ENCODE measurements at places on chromosomes 11 and 22. TPM values are rescaled to one million over a fixed set of nuclear protein-coding genes. Genes with fewer than 3 reads are reported as not detected.

C11orf58 gene
- total RNA-seq, result 104 TPM

COPB1 gene
- total RNA-seq, result 87.8 TPM

DDIAS gene
- total RNA-seq, result 13.3 TPM

FOLR2 gene
- 28.1 TPM for total RNA-seq

DNA sequence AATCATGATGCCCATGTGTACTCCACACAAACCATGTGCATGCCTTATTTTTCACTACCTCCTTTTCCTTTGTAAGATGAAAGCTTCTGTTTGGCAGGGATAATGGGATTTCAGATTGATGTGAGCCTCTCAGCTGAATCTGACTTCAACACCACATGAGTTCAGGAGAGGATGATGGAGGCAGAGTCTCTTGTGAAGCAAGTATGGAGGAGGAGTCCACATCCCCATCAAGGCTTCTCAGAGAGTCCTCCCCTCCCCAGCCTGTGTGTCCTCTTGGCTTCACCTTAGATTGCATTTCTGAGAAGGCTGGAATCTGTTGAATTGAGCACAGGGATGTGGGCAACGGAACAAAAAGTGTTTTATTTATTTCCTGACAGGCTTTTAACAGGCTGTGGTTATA, 370.4 kb downstream of the FAT3 start:
- no peak for DNase-seq

- no peak for DNase-seq
Observed at GRCh38 chr11:75597636-75598035, 35.6 kb downstream of the SERPINH1 start.

DNA sequence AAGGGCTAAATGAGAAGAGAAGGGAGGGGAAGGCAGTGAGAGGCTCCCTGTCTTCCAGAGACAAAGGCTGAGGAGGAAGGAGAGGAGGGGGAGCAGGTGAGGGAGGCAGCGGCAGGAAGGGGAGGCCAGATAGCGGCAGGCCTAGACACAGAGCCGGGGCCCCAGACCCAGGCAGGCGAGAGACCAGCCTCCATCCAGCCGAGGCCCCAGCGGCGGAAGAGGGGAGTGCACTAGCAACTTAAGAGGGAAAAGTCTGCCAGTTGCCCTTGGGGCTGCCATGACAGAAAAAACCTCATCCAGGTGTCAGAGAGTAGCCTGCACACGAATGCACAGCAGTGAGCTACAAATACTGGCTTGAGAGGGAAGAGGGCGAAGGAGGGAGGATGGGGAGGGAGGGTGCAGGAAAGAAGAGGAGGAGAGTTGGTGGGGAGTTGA, 46.7 kb downstream of the IGLL1 start:
- DNase-seq, result peak; percentile 44

- DNase-seq, result no peak
Observed at GRCh38 chr11:121536126-121536525, 83.4 kb upstream of the SORL1-AS1 start.

- no peak for DNase-seq
Observed at GRCh38 chr22:49751966-49752597, 75.6 kb downstream of the BRD1 start.

DNA sequence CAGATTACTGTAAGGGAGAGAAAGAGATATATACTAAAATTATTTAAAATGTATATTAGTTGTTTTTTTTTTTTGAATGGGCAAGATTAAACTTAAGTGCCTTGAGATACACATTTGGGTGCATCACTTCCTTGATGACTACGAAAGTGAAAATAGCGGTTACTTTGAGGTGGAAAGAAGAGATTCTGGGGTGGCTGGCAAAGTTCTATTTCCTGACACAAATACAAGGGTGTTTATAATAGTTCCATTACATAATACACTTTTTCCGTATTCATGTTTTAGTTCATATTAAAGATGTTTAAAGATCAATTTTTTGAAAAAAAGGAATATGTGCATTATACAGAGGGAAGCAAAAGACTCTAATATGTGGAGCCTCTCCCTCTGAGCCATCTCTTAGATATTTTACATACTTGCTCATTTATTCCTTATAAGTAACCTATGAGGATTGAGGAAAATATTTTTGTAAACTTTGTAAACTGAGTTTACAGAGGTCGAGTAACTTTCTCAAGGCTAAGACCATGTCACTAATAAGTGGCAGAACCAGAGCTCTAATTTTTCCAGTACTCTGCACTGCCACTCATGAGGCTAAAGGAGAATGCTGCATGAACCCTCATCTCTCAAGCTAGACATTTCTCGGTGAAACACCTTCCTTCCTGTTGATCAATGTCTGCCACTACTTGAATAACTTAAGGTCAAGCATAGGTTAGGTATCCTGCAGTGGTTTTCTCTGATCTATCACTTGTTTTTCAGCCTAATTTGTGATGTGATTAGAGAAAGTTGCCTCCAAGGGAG, 58.6 kb downstream of the DDIAS start:
- no peak for DNase-seq

GRCh38 chr22:44395118-44396005, 82.6 kb upstream of the SHISAL1 start:
- DNase-seq, result peak; percentile 37

- DNase-seq, result no peak
Observed at GRCh38 chr11:1072821-1073231, 1.8 kb upstream of the MUC2 start.

GRCh38 chr11:82756765-82757639, 23.3 kb upstream of the FAM181B start:
- DNase-seq, result no peak

All from lower lobe of right lung (tissue), 2 donors.